Astrocyte (in vitro differentiated cells and primary cell): ENCODE measurements at places on chromosomes 13 and 19. TPM values are rescaled to one million over a fixed set of nuclear protein-coding genes. Genes with fewer than 3 reads are reported as not detected.

DNA sequence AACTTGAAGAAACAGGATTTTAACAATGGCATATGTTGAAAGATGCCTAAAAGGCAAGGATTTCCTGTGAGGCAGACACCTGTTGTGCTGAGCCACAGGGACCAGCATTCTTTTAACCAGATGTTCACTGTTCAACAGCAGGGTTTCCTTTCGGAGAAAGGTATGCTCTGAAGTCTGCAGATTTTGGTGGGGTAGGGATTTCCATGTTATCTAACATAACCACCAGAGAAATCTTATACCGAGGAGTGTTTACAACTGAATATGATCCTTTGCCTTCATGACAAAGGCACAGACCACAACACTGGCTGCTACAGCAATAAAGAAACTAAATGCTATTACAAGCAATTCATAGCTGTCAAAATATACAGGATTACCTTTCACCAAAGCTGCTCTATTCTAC lies 48.1 kb downstream of the MPHOSPH8 start:
- H3K36me3 ChIP-seq = no peaks in the 10 kb centered on the region
- no peak overlapping the region for H3K4me3 ChIP-seq
- DNase-seq = no peak
- H3K4me1 ChIP-seq = peaks cover 4% of the 10 kb centered on the region

The SPACA4 gene
- total RNA-seq = not detected in 2 replicates

GRCh38 chr13:112905086-112905485 lies 63.9 kb upstream of the MCF2L start:
- H3K4me1 ChIP-seq = no peaks in the 10 kb centered on the region
- H3K27me3 ChIP-seq = peaks cover 10% of the 10 kb centered on the region
- no peak overlapping the region for H3K27ac ChIP-seq
- no peak for DNase-seq

- H3K4me1 ChIP-seq = no peaks in the 10 kb centered on the region
- no peak overlapping the region for H3K4me3 ChIP-seq
- H3K27me3 ChIP-seq = no peaks in the 10 kb centered on the region
Observed at GRCh38 chr13:54845351-54845965, 1816.8 kb downstream of the OLFM4 start.

DNA sequence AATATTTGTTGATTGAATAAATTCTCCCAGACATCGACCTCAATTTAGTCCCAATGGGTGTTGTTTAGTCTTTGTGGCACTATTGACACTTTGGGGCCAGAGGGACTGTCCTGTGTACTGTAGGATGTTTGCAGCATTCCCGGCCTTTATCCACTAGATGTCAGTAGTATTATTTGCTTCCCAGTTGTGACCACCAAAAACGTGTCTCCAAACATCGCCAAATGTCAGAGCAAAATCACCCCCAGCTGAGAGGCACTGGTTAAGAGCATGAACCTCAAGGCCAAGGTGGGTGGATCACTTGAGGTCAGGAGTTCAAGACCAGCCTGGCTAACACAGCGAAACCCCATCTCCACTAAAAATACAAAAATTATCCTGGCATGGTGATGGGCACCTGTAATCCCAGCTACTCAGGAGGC lies 15.4 kb downstream of the NLRP12 start:
- H3K4me1 ChIP-seq = no peaks in the 10 kb centered on the region
- DNase-seq = peak; percentile 23
- H3K27me3 ChIP-seq = no peaks in the 10 kb centered on the region

DNA sequence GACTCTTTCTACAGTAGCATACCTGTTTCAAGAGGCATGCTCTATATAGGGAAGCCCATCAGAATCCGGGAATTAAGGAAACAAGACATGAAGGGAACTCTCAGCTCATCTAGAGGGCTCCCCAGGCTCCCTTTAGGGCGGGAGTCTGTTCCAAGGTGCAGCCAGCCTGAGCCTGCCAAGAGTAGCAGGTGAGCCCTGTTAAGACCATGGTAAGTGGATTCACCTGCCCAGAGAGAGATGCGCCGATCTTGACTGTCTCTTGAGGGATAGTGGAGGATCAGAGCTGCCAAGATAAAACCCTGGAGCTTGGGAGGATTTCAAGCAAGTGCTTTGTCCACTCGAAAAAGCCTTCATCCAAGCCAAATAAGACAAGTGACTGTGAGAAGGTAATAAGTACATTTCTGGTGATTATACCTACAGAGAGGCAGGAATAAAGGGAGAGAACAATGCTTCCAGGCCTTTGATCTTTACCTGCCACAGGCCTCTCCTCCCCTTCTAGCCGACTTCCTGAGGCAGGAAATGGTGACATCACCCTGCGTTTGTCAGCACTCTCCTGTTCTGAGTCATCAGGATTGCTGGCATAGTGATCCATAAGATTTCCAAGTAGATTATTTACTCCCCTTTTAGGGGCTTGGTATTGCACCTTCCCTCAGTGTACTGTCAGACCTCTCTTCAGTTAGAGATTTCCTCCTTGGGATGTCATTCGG lies 31.5 kb downstream of the KLF5 start:
- DNase-seq = peak; percentile 93
- H3K4me3 ChIP-seq = no peak overlapping the region
- H3K4me1 ChIP-seq = peaks cover 9% of the 10 kb centered on the region
- H3K27me3 ChIP-seq = no peaks in the 10 kb centered on the region
- H3K27ac ChIP-seq = peak overlapping the region; percentile 68

- no peak overlapping the region for H3K4me3 ChIP-seq
- no peaks in the 10 kb centered on the region for H3K36me3 ChIP-seq
- no peak overlapping the region for H3K27ac ChIP-seq
- no peaks in the 10 kb centered on the region for H3K27me3 ChIP-seq
- H3K4me1 ChIP-seq = no peaks in the 10 kb centered on the region
- DNase-seq = no peak
Observed at GRCh38 chr19:39937094-39937720, 2.8 kb upstream of the FCGBP start.

- H3K27me3 ChIP-seq = no peaks in the 10 kb centered on the region
- no peaks in the 10 kb centered on the region for H3K4me1 ChIP-seq
- H3K27ac ChIP-seq = no peak overlapping the region
- no peak overlapping the region for H3K4me3 ChIP-seq
- DNase-seq = no peak
Observed at GRCh38 chr13:77406644-77407440, 79.9 kb upstream of the MYCBP2 start.

DNA sequence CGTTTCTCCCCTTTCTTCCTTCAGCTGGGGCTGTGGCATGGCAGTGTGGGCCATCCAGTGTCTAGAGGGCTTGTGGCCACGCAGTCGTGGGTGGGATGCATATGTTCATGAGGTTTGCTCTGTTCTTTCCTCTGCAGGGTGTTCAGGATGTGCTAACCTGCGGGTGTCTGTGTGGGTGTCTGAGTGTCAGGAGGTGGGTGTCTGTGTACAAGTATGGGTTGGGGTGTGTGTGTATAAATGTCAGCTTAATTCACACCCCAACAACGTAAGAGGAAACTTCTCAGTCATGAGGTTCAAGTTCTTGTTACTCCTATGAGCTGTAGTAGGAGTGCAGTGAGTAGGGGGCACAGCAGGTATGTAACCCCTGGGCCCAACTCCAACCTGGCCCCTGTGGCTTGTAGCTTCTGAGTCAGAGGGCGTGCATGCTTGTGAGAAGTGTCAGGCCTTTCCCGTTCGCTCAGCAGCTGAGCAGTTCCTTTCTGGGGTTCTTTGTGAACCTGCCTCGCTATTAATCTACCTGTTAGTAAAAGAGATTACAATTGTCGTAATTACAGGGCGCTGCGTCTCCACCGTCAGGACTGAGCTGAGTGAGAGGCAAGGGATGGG lies 49.1 kb downstream of the NFIX start:
- no peak overlapping the region for H3K4me3 ChIP-seq
- H3K27ac ChIP-seq = peak overlapping the region; percentile 11
- peak; percentile 89 for DNase-seq
- H3K36me3 ChIP-seq = no peaks in the 10 kb centered on the region

The CYP4F3 gene
- not detected in 2 replicates for total RNA-seq

The FAM216B gene
- not detected in 2 replicates for total RNA-seq

DNA sequence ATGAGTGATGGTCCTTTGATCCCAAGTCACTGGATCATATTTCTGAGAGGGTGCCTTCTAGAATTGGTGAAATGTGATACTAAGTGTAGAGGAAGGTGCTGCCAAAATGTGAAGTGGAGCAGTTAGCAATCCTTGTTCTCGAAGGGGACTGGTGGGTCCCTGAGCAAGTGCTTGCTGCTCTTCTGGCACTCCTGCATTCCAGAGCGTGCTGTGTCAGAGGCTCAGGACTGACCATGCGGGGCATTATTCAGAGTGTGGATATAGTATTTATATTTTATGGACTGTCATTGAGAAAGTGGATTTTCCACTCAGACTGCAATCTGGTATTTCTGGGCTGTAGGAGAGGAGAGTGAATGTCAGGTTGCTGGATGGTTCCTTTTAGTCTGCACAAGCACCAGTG lies 152.6 kb upstream of the KL start:
- H3K27ac ChIP-seq = no peak overlapping the region
- no peaks in the 10 kb centered on the region for H3K27me3 ChIP-seq
- no peaks in the 10 kb centered on the region for H3K4me1 ChIP-seq
- DNase-seq = no peak
- no peaks in the 10 kb centered on the region for H3K36me3 ChIP-seq
- no peak overlapping the region for H3K4me3 ChIP-seq

DNA sequence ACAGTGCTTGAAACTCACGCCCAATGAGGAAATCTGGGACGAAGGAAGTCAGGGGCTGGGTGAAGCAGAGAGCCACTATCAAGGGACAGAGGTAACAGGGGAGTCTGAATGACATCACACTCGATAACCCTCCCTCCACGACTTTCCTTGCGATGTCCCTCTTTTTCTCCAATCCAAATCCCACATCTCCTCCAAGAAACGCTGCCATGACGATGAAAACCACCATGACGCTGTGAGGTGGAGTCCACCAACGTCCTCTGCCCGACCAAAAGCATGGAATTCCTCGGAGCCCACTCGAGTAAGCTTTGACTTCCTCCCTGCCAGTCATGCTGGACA lies 967 bp downstream of the REXO1 start:
- peak overlapping the region; percentile 96 for H3K4me3 ChIP-seq
- DNase-seq = peak; percentile 40
